Midbrain (tissue), 1 donor: ENCODE measurements at places on chromosomes 4 and X.
A peak's percentile ranks its signal among the peaks of the same experiment; 100 is the strongest.

DNA sequence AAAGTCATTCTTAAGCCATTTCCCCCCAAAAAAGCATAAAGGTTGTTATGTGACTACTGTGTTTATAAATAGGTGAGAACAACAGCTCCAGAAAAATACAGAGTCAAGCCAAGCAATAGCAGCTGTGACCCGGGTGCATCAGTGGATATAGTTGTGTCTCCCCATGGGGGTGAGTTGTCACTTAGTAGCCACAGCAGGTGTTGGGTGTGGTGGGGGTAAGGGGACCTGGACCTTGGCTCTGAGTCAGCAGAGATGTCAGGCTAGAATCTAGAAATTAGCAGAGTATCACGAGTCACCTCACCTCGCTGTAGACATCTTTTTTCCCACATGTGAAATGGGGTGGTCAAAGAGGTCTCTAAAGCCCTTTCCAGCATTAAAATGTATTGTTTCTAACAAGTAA, 42.4 kb downstream of the MOSPD2 start:
- no peak for DNase-seq

GRCh38 chr4:186687265-186687664, 36.4 kb downstream of the FAT1 start:
- no peak for DNase-seq

DNA sequence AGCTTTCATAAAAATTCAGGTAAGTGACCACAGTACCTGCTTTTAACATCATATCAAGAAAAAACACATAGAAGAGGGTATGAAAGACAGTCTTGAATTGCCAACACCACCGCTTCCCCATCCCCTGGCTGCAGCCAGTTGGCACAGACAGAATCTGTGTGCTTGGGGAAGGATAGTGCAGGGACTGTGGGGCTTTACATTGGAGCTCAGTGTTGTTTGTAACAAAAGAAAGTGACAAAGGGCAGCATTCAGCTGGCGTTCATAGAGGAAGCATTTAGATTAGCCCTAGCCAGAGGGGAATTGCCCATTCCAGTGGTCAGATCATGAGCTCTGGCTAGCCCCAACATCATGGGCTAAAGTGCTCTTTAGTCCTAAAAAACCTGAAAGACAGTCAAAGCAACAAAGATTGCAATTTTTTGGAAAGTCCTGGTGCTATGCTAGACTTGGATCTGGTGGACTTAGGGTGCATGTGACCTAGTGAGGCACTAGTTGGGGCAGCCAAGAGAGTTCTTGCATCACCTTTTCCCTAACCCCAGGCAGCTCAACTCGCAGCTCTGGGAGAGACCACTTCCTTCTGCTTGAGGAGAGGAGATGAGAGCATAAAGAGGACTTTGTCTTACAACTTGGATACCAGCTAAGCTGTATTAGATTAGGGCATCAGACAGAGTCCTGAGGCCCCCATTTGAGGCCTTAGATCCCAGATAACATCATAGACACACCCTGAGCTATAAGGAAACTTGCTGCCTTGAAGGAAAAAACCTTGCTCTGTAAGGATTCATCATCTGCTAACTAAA, 1602.4 kb upstream of the ADGRL3 start:
- peak; percentile 75 for DNase-seq

DNA sequence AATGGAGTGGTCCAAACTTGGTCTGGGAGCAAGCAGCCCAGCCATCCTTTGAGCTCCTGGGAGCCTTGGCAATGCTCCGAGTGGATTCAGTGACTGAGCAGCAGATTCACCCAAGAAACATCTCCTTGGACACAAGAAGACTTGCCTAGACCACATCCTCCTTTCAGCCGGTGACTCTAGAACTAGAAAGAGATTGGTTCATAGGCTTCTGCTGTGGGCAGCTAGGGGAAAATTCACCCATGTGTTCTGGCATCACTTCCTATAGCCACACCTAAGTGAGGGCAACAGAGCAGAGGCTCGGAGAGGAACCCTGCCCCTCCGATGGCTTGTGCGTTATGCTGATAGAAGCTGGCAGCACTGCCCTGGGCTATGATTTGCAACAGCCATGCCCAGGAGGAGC, 16.0 kb downstream of the ZNF275 start:
- no peak for DNase-seq

GRCh38 chr4:148044089-148044911, 312.4 kb downstream of the ARHGAP10 start:
- DNase-seq: no peak

- DNase-seq: no peak
Measured at GRCh38 chr4:26964512-26964911, 103.9 kb downstream of the STIM2 start.

- DNase-seq: no peak
Measured at GRCh38 chr4:1826531-1827350, 29.2 kb downstream of the LETM1 start.

GRCh38 chrX:37904833-37905232, 57.5 kb upstream of the DYNLT3 start:
- no peak for DNase-seq

DNA sequence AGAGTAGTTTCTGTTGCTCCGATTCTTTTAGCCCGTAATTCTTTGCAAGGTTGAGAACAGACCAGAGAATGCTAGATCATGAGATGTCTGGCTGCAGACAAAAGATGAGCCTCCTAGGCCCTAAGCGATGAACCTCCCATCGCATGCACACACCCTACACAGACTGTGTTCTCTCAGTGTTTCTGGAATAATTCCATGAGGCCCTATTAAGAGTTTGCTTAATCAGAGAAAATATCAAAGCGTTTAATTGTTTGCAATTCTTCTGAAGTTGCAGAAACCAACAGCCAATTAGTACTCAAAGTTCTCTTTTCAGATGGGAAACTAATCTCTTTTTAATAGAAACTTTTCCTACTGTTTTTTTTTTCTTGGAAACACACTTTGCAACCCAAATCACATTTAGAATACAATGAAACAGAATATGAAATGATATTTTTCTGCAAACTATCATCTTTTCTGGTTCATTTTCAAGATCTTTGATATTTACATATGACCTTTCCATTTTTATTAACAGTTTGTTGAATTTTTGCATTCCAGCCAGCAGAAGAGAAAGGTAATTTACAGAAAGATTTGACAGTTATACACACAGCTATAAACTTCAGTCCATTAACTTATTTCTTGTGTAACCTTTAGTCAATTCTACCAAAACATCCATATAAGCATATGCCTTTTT, 1525.6 kb downstream of the ARAP2 start:
- no peak for DNase-seq

DNA sequence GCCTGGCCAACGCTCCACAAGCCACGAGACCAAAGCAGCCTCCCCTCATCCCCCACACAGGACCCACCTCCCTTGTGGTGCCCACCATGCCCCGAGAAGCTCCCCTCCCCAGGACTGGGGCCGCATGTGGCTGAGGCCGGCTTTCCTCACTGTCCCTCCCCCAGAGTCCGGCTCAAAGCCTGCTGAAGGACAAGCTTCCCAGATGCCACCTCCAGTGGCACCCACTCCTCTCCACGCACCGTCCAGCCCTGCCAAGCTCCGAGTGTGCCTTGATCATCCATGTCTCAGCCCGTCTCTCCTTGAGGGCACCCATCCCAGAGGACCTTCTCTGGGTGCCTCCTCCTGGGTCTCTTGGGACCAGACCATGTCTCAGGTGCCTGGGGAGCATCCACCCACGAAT, 58.8 kb upstream of the MXD4 start:
- no peak for DNase-seq

DNA sequence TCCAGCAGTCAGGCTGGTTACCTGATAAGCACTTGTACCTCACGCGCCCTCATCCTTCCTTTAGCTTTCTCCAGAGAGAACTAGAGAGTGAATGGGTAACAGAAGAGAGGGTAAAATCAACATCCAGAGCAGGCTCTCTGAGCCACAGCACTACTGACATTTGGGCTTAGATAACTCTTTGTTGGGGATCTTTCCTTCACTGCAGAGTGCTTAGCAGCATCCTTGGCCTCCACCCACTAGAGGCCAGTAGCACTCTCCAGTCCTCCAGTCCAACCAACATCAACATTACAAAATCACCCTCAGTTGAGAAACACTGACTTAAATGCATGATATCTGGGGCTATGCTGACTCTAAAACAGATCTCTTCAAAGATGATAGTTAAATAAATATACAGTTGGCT, 220.7 kb downstream of the TACR3 start:
- no peak for DNase-seq

- no peak for DNase-seq
Measured at GRCh38 chrX:115018944-115019343, 1.5 kb upstream of the IL13RA2 start.

DNA sequence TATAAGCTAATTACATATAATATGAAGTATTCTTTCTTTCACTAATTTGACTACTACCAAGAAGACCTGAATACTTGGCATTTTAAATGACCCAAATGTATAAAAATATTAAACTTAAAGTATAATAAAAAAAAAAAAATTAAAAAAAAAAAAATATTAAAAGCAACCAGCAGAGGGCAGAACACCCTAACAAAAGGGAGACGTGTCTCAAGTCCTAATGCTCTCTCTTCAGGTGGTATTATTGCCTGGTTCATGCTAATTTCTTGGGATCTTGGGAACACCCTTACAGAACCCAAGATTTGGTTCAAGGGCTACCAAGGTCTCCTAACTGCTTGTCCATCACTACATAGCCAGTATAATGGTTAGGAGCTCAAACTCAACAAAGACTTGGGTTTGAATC, 754.8 kb downstream of the RAB28 start:
- no peak for DNase-seq

- DNase-seq: peak; percentile 5
Measured at GRCh38 chrX:119887721-119888425, 7.8 kb upstream of the AKAP14 start.

DNA sequence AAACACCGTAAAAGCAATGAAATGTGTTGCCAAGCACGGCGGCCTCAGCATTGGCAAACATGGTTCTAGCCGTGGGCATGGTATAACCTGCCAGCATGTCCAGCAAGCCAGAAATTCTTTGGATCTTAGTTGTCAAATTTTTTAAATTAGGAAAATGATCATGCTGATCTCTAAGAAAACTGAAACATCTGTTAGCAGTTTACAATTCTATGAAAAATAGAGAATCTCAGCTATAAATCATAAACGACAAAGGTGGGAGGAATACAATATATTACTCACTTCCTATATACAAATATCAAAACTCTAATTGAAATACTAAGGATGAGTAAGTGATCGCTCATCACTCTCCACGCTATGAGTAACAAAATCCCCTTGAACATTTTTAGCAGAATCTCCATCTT, 130.3 kb downstream of the ADGRA3 start:
- DNase-seq: no peak

- DNase-seq: no peak
Measured at GRCh38 chr4:176883681-176884418, 91.1 kb upstream of the VEGFC start.

DNA sequence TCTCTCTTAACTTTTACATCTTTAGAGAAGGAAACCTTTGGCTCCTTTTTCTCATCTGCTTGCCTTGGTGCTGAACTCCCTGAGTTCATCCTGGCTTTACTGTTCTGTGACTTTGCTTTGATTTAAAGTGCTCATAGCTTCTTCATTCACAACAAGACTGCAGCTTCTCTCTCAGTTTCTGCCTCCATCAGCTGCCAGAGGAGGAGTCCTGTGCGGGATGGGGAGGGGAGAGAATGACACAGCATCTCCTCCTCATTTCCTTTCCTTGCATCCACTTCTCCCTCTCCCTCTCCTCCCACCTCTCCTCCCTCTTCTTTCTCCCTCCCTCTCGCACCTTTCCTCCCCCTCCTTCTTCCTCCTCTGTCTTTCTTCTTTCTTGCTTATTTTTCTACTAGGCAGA, 42.0 kb downstream of the CBLL2 start:
- DNase-seq: no peak

DNA sequence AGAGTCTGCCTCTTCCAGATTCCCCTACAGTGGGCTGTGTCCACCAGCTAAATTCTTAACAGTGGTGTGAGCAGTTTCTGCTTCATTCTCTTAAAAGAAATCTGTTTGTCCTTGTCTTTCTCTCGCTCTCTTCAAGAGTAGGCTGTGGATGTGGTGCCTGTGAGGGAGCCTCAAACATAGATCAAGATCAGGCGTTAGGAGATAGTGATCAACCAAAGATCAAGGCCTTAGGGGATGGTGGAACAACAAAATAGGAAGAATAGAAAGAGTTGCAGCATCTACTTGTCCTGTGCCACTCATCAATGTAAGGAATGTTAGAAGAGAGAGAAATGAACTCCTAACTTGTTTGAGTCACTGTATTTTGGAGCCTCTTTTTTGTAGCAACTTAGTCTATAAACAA, 144.2 kb downstream of the AASDH start:
- DNase-seq: no peak

DNA sequence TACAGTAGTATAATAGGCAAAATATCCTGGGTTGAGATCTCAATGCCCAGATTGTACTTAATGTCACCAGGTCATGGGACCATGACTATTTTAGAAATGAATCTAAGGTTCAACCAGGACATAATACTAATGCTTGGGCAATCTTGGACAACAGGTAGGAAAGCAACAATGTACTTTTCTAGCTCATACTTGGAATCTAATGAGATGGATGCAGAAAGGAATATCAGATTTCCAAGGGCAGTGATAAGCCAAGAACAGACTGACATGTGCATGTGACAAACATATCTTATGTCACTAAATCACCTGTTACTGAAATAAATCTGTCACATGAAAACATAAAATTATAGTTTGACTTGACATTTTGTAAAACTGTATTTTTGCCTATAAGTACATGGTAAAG, 51.1 kb downstream of the RPS6KA3 start:
- DNase-seq: no peak

- DNase-seq: no peak
Measured at GRCh38 chr4:156939139-156939538, 32.5 kb downstream of the PDGFC start.

GRCh38 chrX:6574762-6575161, 39.8 kb upstream of the VCX3A start:
- DNase-seq: no peak

DNA sequence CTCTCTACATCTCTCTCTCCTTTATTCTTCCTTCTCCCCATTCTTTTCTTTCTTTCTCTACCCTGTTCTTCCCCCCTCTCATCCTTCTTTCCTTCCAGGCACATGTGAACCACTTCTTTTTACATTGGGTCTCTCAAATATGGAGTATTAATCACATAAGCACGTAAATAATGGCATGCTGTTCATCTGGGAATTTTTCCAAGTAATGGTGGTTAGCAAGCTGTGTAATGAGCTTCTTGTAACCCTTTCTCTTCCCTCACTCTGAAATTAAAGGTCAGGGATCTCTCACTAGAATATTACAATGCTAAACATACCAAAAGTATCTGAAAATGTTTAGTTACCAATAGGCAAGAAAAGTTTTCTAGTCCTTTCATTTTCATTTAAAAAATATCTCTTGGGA, 239.9 kb upstream of the TEX13A start:
- no peak for DNase-seq
